HuH-7.5 (cell line): ENCODE measurements at places on chromosomes 16 and 17.

DNA sequence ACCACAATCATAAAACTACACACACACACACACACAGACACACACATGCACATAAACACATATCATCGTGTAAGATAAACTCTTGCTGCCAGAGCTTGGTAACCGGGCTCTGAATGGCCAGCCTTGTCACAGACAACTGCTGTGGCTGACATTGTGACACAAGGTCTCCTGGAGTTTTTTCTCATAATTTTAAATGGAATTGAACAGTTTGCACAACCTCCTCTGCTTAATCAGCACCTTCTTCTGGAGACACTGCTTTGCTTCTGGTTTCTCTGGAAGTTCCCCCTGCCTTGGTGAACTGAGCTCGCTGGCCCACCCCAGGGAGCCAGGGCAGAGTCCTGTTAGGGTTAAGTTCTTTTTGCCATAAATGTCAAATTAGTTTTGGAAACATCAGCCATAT lies 115.4 kb downstream of the UTP18 start:
- DNase-seq: no peak

DNA sequence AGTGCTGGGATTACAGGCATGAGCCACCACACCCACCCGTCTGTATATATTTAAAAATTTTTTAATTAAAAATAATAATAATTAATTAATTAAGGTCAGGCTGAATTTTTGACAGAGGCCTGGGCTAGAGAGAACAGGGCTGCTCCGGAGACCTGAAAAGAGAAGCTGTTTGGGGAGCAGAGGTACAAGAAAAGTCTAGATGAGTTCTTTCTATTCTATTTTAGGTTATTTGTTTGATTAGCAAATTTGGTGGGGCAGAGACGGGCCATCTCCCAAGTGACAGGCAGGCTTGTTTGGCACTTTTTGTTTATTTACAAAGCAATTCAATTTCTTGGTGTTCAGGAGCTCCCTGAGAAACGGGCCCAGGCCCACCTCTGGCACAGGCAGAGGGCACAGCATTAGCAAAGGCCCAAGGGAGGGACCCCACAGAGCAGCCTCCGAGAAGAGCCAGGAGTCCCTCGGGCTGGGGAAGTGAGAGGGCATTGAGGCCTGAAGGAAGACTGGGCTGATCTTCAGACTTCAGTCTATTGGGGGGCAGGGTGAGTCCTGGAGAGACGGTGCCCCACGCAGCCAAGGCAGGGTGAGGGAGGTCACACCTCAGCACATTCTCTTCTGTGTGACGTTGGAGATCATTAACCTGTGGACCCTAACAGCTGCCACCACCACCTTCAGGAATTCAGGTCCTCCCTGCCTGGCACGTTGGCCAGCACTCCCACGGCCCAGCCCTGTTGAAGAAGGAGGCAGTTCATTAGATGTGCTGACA lies 10.8 kb upstream of the RIPOR1 start:
- no peak for DNase-seq

DNA sequence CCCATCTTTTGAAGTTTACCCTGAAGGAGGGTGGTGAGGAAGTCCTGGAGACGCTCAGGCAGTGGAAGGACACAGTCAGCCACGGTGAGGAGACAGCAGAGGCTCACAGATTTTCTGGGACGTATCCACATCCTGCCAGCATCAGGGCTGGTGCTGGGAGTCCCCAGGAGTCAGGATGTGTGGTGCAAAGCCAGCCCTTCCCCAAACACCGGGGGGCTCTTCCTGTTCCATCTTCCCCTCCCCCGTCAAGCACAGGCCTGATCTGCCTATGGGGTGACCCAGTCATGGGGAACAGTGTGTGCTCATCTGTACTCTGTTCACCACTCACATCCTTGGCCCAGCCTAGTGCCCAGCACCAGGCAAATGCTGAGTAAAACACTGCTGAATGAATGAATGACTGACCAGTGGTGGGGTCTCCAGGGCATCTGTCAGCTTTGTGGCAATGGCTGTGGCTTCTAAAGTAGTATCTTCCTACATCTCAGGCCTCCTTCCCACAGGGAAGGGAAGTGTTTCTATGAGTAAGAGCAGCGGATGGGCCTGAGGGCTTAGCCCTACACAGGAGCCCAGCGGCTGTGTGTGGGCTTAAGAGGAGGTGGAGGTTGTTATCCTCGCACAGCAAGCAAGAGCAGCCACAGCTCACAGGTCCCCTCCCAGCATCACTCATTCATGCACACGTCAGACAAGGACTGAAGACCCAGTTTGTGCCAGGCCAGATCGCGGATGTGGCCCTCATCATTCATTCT lies 23.3 kb downstream of the NOS2 start:
- no peak for DNase-seq

- DNase-seq: no peak
Observed at GRCh38 chr16:89099905-89100304, 6.3 kb downstream of the ACSF3 start.

- peak; percentile 35 for DNase-seq
Observed at GRCh38 chr16:15682105-15682570, 32.1 kb downstream of the NDE1 start.

GRCh38 chr17:70320673-70321345 lies 151.5 kb downstream of the KCNJ2 start:
- DNase-seq: no peak

GRCh38 chr16:25553711-25554436 lies 137.9 kb upstream of the HS3ST4 start:
- no peak for DNase-seq

DNA sequence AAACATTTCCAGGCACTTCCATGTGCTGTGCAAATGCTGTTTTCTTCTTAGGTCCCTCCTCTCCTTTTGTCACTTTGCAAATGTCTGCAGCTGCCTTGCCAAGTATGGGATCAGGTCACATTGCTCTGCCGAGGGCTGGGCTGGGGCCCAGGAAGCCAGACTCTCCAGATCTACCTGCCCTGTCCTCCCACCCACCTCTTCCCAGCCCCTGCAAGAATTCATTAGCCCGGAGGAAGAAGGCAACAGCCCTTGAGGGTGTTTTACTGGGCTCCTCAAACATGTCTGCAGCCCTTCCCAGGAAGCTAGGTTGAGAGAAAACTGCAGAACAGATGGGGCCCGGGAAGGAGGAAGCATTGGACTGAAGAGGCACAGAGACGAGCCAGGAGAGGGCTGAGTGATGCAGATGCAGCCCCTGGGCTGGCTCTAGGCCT lies 47.1 kb downstream of the WSB1 start:
- DNase-seq: no peak

- DNase-seq: no peak
Observed at GRCh38 chr17:68780596-68780995, 174.6 kb downstream of the ABCA8 start.

DNA sequence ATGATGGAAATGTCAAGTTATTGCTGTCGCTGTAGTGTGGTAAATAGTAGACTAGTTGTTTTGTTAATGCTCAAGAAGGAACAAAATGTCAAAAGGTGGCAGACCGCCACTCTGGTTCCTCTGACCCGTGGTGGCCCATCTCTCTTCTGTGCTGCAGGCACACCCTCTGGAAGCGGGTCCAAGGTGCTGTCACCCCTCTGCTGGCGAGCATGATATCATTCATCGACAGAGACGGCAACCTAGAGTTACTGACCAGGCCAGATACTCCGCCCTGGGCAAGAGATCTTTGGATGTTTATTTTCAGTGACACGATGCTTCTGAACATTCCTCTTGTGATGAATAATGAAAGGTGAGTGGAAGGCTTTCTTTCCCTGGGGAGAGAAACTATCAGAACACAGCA lies 56.8 kb upstream of the ENDOV start:
- DNase-seq: no peak

DNA sequence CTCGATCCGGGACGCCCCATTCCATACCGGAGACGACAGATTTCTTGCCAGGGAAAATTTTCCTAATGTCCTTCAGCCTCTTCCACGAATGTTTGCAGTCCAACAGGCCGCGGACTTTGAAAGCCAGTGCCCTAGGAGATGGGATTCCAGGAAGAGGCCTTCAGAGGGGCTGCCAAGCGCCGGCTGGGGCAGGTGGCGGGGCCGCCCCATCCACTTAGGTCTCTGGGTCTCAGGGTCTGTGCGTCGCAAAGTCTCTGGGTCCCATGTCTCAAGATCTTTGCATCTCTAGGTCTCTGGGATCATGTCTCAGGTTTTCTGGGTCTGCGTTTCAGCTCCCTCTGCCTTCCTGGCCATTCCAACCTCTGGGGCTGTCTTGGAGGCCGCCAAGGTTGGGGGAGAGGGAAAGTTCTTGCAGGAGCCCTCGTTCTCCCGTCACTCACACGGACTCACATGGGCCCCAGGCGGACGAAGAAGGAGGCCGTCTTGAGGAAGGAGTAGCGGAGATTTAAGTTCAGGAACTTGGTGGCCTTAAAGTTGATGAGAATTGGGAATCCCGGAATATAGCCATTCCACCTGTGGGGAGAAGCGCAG lies 7.2 kb downstream of the ALOX12B start:
- no peak for DNase-seq

DNA sequence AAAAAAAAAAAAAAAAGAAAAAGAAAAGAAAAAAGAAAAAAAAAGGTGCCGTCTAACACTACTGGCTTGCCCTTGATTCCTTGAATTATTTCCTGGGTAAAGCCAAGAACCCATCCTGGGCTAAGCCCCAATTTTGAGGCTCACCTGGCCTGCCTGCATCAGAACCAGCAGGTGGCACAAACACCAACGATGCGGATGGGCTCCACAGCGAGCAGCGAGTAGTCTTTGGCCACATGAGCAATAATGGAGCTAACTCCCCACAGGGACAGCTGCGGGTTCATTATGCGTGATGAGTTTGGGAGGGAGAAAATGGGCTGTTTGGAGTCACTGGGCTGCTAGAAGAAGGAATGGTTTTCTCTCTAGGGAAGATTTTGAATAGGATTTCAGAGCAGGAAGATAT lies 91.1 kb downstream of the ASIC2 start:
- no peak for DNase-seq

DNA sequence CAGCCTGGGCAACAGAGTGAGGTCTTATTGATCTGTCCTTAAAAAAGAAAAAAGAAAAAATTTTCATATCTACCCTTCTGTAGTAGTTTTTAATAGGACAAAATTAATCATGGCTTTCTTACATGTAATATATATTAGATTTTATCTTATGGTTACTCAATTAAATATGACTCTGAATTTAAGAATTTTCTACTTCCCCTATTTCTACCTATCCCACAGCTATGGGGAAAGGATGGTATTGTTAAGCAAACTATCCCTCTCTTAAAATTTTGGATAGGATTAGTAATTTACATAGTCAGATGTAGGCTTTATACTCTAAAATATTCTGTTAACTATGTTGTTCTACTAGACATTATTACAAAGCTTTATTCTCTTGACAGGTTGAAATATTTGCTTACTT lies 62.5 kb downstream of the NQO1 start:
- no peak for DNase-seq

- DNase-seq: no peak
Observed at GRCh38 chr17:64091116-64091515, 38.8 kb downstream of the ERN1 start.

GRCh38 chr16:77234611-77235010 lies 35.4 kb downstream of the SYCE1L start:
- no peak for DNase-seq

- no peak for DNase-seq
Observed at GRCh38 chr16:777826-778225, 10.4 kb downstream of the RPUSD1 start.

GRCh38 chr16:53666786-53667415 lies 36.8 kb downstream of the RPGRIP1L start:
- no peak for DNase-seq

DNA sequence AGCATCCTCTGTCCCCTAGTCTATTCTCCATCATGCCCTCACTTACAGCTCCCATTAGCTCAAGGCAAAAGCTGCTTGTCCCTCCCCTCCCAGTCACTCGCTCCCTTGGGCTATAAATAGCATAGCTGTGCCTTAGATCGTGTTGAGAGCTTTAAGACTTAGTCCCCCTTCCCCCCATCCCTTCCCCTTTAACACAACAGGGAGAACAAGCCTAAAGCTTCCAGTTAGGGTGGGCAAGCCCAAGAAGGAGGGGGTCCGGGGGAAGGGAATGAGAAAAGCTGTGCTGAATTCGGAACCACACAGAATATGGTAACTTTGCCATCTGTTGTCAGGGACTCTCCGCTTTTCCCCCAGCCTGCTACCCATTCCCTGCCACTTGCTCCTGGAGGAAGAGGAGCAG lies 4.9 kb upstream of the HIGD1B start:
- no peak for DNase-seq

DNA sequence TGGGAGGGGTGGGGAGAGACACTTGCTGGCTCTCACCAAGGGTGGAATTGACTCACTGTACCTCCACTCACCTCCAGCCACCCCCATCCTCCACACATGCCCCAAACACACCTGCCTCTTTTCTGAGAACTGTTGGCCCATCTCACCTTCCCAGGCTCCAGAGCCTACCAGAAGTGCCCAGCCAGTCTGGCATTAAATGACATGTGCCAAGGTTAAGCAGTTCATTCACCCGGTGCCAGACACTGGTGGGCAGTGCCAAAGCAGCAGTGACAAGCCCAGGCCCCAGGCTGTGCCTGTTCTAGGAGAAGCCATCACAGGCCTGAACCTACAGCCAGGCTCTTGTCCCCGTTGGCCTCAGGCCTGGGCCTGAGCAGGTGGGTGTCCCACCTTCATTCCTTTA lies 11.2 kb downstream of the MVP start:
- DNase-seq: no peak

DNA sequence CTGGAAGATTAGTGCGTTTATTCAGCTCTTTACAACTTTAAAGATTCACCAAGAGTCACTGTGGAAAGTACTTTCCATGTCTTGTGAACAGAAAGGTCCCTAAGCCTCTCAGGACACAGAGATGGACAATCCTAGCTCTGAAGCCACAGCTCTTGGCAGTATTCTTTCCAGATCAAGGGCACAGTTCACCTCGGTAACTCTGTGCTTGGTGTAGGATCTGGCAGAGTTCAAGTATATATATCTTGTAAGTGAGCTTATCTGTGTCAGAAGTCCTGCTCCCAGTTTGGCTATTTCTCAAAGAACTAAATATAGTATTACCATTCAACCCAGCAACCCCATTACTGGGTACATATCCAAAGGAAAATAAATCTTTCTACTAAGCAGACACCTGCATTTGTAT lies 183.7 kb downstream of the CBLN1 start:
- DNase-seq: no peak

GRCh38 chr17:1947743-1948516 lies 77.2 kb downstream of the RTN4RL1 start:
- DNase-seq: no peak

DNA sequence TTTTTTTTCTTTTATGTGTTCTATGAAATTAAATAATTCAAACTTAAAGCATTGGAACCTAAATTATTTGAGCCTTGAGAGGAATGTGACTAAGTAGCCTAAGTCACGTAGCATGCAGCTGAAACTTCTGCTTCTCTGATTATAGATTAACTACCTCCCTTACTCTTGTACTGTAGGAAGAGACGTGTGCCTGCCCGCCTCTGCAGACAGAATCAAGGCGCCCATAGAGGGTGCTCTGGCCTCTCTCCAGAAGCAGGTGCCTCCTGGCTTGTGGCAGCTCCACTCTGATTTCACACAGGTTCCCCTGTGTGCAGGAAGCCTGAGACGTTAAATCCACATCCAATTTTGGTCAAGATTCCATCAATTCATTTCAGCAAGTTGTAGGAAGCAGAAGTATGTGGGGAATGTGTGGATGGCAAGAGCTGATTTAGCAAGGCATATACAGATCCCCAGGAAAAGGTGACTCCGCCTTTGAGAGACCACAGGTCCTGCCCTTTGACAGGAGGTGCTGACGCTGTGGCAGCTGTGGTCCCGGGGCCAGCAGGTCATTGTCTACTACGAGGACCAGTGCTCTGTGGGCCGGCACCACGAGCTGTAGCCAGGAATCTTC lies 1418.8 kb downstream of the CDH11 start:
- DNase-seq: no peak

GRCh38 chr17:31511580-31511979 lies 120.1 kb downstream of the RAB11FIP4 start:
- no peak for DNase-seq

GRCh38 chr16:83951544-83951943 lies 1.5 kb upstream of the OSGIN1 start:
- DNase-seq: no peak

GRCh38 chr17:75636381-75637142 lies 3.3 kb downstream of the SMIM5 start:
- peak; percentile 3 for DNase-seq
